ENCODE measurements at places on chromosomes 1 and 21. TPM values are rescaled to one million over a fixed set of nuclear protein-coding genes. Genes with fewer than 3 reads are reported as not detected.

DNA sequence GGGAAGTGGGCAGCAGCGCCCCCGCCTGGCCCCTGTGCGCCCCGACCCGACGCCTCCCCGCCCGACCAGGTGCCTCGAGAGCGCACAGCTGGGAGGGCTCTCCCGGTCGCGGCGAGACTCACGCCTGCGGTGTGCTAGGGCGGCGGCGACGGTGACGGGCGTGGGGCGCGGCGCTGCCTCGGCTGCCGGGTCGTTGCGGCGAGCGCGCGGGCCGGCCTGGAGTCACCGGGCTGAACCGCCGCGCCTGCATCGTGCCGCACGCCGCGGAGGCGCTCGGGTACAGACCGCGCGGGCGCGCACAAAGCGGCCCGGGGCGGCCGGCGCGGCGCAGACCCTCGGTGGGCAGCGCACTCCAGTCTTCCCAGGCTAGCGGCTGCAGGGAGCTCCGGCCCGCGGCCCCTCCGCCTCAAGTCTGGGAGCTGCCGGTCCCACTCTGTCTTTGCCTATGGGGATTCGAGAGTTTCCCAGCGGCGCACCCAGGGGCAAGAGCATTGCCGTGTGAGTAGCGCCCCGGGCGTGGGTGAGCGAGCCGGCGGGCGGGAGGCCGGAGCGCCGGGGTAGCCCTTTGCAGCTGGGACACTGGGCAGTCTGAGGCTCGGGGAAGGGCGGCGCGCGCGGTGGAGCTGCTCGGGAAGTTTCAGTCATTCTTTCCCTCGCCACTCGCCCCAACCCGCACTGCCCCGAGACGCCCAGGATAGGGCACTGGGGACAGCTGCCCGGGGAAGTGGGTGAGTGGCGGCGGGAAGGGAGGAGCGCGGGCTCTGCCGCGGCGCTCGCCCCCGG lies at the start of gene SLC35F3:
Gene SLC35F3, plus strand, starts transcription at position 44 of the 783 bp plus-strand sequence.
- no peak for DNase-seq

- peak; percentile 57 for DNase-seq
Measured at GRCh38 chr1:91781371-91781825, 104.6 kb downstream of the TGFBR3 start.

- no peak for DNase-seq
Measured at GRCh38 chr1:204443260-204443619, 31.6 kb upstream of the PPP1R15B start.

- no peak for DNase-seq
Measured at GRCh38 chr1:1527092-1527816, 13.2 kb downstream of the TMEM240 start.

GRCh38 chr1:8120693-8121260 lies 94.7 kb upstream of the ERRFI1 start:
- DNase-seq: no peak

DNA sequence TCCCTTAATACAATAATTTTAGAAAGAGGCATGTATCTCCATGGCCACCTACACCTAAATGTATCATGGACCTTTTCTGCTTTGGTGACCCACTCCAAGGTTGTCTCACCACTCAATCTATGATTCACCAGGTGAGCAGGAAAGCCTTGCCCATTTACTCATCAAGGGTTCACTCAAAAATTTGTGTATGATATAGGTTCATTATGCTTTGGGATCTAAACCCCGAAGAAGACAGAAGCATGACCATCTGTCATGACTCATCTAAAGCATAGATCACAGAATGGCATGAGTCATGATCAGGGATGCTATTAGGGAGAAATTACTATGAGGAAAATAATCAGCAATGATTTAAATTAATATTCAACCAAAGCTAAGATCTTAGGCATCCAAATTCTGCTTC lies 38.5 kb downstream of the PYHIN1 start:
- DNase-seq: no peak

DNA sequence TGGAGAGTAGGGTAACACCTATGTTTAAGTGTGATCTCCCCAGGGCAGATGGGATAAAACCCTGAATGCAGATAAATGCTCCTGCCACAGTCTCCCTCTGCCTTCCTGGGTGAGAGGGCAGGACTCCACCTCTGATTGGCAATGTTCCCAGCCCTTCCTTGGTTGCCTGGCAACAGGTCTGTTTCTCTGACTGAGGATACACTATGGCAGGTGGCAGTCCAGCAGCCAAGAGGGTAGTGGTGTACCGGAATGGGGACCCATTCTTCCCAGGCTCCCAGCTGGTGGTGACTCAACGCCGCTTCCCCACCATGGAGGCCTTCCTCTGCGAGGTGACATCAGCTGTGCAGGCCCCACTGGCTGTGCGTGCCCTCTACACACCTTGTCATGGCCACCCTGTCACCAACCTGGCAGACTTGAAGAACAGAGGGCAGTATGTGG lies at the start of gene DCDC2B:
Gene DCDC2B, plus strand, starts transcription at position 199 of the 438 bp plus-strand sequence. Its CDS starts 5 bp downstream, at position 204.
- no peak for DNase-seq

GRCh38 chr1:210882414-210883221 lies 251.3 kb downstream of the KCNH1 start:
- DNase-seq: no peak

DNA sequence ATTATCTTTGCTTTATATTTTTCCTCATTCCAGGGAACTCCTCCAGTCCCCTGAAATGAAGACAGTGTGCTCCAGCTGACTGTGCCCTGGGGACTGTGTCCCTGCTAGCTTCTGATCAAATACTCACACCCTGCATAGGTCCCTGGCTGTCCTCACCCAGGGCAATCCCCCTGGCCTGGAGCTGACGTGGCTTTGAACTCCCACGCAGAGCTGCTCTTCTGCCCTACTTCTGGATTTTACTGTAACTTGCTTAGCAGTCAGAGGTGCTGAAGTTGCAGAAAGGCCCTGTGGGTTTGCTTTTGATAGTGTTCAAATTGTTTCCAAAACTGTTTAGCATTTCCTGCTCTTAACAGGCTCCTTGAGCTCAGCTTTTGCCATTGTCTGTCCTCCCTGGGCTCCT lies 186.5 kb downstream of the FASLG start:
- no peak for DNase-seq

DNA sequence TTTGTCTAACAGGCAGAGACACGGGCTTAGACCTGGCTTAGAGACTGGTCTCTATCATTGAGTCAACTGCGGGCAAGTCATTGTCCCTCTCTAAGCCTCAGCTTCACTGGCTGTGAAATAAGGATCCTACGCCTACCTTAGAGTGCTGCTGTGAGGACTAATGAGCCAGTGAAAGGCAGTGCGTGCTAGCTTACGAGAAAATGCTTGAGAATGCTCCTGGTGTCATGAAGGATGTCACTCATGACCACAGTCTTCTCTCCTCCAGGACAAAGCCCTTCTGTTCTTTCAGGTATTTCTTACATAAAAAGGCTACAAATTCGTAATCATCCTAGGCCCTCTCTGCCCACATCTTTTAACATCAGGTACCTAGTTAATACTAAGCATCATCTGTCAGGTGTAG lies 16.5 kb upstream of the A3GALT2 start:
- no peak for DNase-seq

DNA sequence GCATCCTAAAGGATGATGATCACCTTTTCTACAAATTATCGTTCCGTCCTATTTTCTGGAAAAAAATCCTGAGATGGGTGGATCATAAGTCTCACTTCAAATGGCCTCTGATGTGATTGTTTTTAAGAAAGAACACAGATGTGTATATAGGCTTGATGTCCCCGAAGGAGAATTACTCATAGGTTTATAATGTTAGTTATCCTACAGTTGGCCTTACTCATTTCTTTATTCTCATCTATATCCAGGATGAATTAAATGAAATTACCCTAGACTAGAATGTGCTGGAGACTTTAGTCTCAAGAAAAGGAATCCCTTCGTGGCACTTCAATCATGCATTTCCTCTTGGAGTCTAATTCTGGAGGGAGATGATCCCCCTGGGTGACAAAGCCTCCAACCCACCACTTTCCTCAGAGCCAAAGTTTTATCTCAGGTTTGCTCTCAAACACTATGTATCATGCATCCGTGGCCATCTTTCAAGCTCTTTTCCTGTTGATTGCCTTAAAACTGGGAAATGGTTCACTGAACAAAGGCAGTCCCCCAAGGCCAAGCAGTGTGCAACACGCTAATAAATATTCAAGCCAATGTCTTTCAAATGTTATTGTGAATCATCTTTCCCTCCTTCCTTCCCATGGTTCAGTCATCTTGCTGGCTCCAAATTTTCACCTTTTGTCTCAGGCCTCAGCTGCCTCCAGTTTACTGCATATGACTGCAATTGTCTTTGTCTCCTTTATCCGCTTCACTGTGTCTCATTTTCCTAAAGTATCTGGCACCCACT lies 32.5 kb upstream of the SMYD2 start:
- DNase-seq: peak; percentile 22

DNA sequence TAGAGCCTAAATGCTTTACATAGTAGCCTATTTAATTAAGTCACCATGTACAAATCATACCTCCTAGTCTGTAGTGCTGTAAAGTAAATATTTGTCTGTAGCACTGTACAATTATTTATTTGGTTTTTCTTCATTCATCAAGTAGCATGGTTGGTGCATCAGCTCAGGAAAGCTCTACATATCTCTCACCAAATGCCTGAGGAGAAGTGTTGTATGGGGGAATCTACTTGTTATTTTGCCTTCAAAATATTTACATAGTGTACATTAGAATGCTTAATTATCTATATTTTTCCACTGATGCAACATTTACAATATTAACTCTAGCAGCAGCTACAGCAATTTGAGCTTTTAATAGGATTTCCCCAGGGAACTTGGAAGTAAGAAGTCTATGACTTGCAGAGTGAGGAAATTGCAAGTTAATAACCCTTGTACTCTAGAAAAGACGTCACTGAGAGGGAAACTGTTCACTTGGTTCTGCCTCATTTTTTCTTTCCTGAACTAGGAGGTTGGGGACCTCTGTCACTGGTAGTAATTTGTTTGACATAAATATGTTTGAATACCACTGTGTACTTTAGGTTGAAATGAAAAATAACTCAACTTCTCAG lies 207.4 kb downstream of the PDE4B start:
- no peak for DNase-seq

GRCh38 chr1:151289080-151289935 lies 7.2 kb downstream of the ZNF687 start:
- DNase-seq: no peak

GRCh38 chr1:13901039-13901438 lies 201.1 kb downstream of the PRDM2 start:
- no peak for DNase-seq

GRCh38 chr1:186202776-186203175 lies 172.3 kb downstream of the TPR start:
- no peak for DNase-seq

DNA sequence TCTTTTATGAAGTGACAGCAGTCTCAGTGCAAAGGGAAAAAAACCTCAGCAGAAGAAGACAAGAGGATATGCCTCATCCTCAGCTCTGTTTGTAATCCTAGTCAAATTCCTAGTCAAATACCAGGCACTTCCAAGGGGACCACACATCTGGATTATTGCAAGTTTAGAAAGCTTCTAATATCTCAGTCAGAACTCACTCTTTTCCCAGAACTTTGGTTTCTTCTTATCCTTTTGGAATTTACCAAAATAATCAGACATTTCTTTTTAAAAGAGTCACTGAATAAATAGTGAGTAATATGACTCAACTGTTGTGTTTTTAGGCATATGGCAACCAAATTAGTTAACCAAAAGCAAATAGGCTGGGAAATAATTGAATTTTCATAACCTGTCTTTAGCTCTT lies 47.8 kb downstream of the PRRX1 start:
- DNase-seq: no peak

DNA sequence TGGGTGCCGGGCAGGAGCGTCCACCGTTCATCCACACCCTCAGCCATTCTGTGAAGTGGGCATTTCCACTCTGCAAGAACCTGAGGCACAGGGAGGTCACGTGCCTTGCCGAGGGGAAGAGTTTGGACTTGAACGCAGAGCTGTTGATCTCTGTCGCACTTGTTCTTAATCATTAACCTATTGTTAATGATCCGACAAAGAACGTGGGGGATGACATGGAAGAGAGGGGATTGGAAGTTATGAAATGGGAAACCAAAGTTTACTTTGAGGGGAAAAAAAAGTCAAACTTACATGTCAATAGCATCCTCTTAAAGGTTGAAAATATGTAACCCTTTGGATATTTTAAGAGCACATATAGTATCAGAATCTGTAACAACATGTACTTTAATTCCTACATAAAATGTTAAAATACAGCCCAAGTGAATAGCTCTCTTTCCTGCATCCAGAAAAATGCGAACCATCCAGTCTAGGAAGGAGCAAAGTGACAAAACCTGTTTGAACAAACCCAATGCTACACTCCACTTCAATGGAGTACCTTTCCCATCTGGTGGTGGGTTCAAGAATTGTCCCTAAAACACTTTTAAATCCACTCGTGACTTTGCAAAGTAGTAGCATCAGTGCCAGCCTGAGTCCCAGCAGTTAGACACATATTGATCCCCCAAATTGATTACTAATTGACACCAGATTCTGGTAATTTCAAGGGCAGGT lies 75.5 kb downstream of the SETD4 start:
- DNase-seq: no peak

DNA sequence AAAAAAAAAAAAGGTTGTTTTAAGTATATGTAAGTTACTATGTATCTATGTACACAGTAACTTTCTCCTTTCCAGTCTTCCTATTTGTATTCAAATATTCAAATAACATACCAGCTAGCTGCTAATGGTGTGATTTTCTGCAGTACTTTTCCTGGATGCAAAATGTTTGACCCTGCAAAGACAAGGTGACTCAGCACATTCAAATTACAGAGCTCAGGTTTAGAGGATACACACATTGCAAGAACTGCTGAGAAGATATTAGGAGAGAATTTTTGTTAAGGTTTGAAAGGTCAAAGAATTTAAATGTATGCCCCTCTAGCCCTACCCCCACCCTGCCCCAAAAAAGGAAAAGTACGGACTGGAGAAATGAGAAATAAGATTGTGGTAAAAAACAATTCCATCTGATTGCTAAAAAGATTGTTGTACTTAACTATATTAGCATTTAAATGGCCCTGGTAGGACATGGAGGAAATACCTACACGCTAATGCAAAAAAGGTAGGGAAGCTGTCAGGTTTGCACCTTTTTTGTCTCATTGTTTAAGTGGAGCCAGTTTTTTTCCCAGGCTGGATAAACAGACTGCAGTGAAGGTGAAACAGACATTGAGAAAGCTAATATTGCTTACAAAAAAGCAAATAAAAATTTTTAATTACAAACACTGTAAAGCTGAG lies 45.6 kb downstream of the ZNF281 start:
- DNase-seq: peak; percentile 46

DNA sequence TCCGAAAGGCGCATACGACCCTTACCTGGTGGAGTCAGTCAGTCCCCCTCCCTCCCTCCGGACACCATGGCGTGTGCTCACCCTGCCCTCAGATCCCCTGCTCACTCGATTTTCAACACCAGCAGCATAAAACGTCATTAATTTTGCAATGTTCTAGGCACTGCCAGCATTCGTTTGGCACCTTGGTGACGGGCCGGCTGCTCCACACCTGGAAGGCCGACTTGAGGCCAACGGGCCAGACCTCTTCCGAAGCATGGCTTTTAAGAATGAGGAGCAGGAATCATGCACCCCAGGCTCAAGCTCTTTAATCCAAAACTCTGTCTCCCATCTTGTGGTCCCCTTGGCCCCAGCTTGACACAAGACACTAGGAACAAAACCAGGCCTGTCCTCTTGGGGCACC lies 33.1 kb downstream of the NPHP4 start:
- no peak for DNase-seq

GRCh38 chr1:31802190-31803150 lies 13.4 kb downstream of the SPOCD1 start:
- DNase-seq: peak; percentile 68

TBX19 gene
- total RNA-seq: 0.22 TPM

CCDC17 gene
- total RNA-seq: 0.22 TPM

SLC26A9 gene
- total RNA-seq: not detected

CHRM3 gene
- 0.20 TPM for total RNA-seq

RNPC3 gene
- total RNA-seq: 4.8 TPM

KRTAP19-3 gene
- total RNA-seq: not detected

SPRR1B gene
- not detected for total RNA-seq

BCL10 gene
- total RNA-seq: 92.5 TPM

GUCA2A gene
- total RNA-seq: not detected

HLX gene
- total RNA-seq: 1.4 TPM

JUN gene
- total RNA-seq: 48.4 TPM
